Purkinje cell (primary cell): ENCODE measurements at places on chromosomes 11 and 22. TPM values are rescaled to one million over a fixed set of nuclear protein-coding genes. Genes with fewer than 3 reads are reported as not detected.

CD3D gene
- not detected in 2 replicates for polyA plus RNA-seq

MUC2 gene
- not detected in 2 replicates for polyA plus RNA-seq

RCOR2 gene
- polyA plus RNA-seq = not detected in 2 replicates

BUD13 gene
- polyA plus RNA-seq = 0.79 and 7.1 TPM in 2 replicates

ZNF74 gene
- polyA plus RNA-seq = 0.24 and 0.75 TPM in 2 replicates

ESAM gene
- 0.48 TPM in 1 of 2 replicates, not detected in the other for polyA plus RNA-seq

APLNR gene
- not detected in 2 replicates for polyA plus RNA-seq

KCNJ5 gene
- polyA plus RNA-seq = not detected in 2 replicates

VPREB1 gene
- polyA plus RNA-seq = not detected in 2 replicates

LMNTD2 gene
- polyA plus RNA-seq = not detected in 2 replicates

C11orf42 gene
- polyA plus RNA-seq = not detected in 2 replicates

UCP2 gene
- not detected in 2 replicates for polyA plus RNA-seq

RAG2 gene
- 0.98 TPM in 1 of 2 replicates, not detected in the other for polyA plus RNA-seq

PHOX2A gene
- not detected in 2 replicates for polyA plus RNA-seq

DNAJB7 gene
- not detected in 2 replicates for polyA plus RNA-seq

ANO3 gene
- polyA plus RNA-seq = 6.2 TPM in 1 of 2 replicates, not detected in the other

OR51S1 gene
- not detected in 2 replicates for polyA plus RNA-seq

FAM83F gene
- not detected in 2 replicates for polyA plus RNA-seq

OR8G5 gene
- polyA plus RNA-seq = not detected in 2 replicates

DRD2 gene
- polyA plus RNA-seq = not detected in 2 replicates

KCNQ1 gene
- polyA plus RNA-seq = not detected in 2 replicates

KDELR3 gene
- polyA plus RNA-seq = 0.45 and 0.77 TPM in 2 replicates

WBP2NL gene
- polyA plus RNA-seq = 1.1 TPM in 1 of 2 replicates, not detected in the other

CRYBB1 gene
- not detected in 2 replicates for polyA plus RNA-seq

MS4A1 gene
- polyA plus RNA-seq = not detected in 2 replicates
